ENCODE measurements at places on chromosomes 3 and 15.

- DNase-seq, result no peak
Observed at GRCh38 chr3:133954717-133955360, 59.2 kb upstream of the RAB6B start.

DNA sequence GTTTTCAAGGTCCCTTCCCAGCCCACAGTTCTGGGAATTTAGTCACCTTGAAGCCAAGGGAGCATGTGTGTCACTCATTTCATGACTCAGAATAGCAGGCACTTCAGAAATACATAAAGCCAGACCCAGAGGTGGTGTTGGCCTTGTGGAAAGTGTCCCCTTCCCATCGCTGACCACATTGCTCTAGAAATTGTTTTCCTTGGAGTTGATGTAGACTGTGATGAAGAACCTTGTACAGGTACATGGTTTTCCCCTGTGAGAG is 158.8 kb downstream of the SLCO3A1 start:
- no peak for DNase-seq

DNA sequence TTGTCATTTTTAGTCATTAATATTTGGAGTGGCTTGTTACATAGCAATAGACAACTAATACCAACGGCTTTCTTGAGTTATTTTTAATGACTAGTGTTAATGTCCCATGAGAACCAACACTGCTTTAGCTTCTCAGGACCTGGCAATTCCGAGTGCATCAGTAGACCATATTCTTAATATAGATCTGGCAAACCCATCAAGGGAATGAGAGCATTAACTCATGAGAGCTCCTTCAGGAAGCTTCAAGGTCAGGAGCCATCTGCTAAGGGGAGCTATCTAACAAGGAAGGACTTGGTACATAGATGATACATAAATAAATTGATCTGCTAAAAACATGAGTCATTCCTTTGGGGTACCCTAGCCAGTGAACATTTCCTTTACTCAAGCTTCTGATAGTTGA is 122.6 kb upstream of the EPHA3 start:
- no peak for DNase-seq

- DNase-seq, result no peak
Observed at GRCh38 chr3:155919728-155920127, 49.3 kb downstream of the GMPS start.

DNA sequence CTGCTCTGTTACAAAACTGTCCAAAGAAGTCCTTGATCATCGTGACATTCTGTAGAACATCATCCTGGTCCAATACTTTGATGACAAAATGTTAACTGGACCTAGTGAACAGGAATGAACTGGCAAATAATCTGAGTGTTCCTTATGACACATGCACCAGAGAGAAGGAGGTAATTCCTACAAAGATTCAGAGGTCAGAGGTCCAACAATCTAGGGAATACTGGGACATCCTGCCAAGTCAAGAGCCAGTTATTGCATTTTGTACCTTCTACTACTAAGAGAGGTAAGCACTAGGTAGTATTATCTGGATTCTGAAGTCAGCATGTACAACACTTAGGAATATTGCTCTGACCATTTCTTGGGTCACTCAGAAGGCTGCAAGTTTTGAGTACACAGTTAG is 20.8 kb downstream of the LZTFL1 start:
- DNase-seq, result no peak

DNA sequence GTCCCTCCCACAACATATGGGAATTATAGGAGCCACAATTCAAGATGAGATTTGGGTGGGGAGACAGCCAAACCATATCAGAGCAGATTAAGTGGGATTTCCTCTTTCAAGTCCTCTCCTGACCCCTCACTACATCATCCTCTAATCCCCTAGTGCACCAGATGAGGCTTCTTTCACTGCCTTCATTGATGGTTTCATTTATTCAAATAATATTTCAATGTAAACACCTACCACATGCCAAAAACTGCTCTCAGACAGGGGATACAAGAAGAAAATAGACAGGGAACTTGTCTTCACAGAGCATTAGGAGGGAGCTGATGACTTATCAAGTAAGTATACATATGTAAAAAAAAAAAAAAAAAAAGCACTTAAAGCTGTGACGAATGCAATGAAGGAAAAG is 180.2 kb downstream of the NTRK3 start:
- DNase-seq, result peak; percentile 72

GRCh38 chr3:137669519-137670060 is 94.5 kb upstream of the SOX14 start:
- DNase-seq, result no peak

DNA sequence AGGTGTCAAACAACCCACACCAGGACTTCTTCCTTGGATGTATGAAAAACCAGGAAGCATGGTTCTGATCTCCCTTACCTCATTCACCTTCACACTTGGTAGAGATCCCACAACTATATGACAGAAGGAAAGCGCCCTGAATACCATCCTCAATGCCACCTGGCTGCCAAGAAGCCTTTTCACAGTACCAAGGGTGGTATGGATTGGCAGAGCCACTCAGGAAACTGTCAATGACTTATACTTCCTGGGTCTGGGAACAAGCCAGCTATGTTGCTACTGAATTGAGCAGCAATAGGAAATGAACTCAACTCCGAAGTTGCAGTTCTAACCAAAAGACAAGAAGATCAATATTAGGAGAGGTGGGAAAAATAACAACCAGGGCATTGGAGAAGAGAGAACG is 72.5 kb upstream of the PSMD6 start:
- no peak for DNase-seq

DNA sequence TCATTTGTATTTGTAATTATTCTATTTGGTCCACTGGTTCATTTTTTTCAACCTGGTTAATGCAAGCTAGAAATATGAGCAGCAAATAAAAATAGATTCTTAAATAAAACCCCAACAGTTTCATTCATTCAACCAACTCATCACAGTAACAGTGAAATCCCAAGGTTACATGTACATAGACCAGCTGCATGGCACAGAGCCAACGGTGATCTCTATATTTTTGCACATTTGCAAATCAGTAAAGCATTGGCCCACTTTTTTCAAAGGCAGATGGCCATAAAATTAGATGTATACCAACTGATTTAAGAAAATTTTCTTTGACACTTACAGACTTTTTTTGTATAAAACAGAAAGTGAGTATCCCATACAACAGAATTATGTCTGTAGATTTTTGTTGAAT is 49.3 kb downstream of the STRIT1 start:
- no peak for DNase-seq

GRCh38 chr3:14033023-14033422 is 91.6 kb downstream of the CHCHD4 start:
- no peak for DNase-seq

- no peak for DNase-seq
Observed at GRCh38 chr3:145124900-145125678, 1035.9 kb downstream of the PLOD2 start.

DNA sequence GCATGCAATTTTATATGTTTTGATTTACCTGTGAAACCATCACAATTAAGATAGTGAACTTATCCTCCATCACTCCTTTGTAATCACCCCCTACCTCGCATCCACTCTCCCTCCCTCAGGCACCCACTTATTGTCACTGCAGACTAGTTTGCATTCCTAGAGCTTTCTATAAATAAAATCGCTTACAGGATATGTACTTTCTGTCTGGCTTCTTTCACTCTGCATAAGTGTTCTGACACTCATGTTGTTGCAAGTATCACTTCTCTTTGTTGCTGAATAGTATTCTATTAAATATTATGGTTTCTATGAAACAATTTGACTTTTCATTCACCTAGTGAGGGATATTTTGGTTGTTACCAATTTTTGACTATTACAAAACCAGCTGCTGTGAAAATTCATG is 139.3 kb downstream of the RSRC1 start:
- no peak for DNase-seq

Data from fibroblast of skin of left biceps (primary cell).